GF-D8 (cell line): ENCODE measurements at places on chromosomes 3 and 15.

GRCh38 chr3:48468329-48468731 is 21.8 kb downstream of the ATRIP start:
- DNase-seq, result no peak

DNA sequence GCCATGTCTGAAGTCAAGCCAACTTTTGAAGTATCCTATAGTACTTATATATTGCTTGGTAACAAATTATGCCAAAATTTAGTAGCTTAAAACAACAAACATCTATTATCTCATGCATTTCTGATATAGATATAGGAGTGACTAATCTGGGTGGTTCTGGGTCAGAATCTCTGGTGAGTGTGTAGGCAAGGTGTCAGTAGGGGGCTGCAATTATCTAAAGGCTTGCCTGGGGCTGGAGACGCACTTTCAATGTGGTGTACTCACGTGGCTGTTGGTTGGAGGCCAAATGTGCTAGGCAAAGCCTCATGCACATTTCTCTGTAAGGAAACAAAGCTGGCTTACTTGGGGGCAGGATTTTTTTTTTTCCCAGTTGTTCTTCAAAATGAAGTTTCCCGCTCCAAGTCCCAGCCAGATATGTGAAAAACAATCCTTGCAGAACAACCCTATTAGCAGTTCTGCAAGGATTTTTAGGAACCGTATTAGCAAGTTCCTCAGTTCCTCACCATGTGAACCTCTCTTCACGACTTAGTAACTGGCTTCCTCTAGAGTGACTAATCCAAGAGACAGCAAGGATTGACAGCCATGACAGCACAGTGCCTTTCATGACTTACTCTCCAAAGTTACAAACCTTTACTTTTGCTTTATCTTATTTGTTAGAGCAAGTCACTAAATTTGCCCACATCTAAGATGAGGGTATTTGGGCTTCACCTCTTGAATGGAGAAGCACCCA is 25.8 kb downstream of the GREM1 start:
- no peak for DNase-seq

DNA sequence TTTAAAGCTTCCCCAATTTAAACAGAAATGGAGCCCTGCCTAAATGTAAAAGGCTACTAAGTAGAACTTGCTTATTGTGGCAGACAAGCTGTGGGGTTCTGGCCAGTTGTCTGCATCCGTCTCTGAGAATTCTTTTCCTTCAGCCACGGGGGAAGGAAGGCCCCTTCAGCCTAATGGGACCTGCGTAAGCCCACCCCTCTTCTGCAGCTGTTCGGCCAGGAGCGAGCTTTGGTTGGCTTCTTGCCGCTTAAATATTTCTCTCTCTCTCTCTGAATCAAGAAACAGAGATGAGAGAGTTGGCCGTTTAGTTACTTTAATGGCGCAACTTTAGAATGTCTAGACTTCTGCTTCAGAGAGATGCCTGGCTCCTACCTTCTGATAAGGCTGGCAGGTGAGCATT is 151.7 kb upstream of the PROK2 start:
- DNase-seq, result no peak

DNA sequence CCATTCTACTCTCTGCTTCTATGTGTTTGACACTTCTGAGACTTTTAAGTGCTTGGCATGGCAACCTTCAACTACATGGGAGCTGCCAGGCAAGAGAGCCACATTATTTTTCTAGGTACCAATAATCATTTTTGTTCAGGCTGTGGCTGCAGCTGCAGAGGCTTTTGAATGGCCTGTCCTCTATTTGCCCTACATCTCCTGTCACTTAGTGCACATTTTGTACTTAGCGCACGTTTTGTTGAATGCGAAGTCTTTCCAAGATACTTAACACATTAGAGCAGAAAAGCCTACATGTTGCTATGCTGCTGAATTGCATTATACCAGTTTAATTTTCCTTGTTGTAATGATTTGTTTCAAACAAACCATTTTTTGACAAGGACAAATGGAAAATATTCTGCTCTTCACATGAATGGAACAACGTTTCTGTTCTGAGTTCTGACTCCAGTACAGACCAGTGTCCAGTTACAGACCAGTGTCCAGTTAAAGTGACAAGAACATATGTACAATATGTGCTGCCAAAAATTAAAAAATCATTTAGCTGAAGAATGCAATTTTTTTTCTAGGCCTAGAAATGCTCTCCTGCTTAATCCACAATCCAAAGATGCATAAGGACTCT is 113.9 kb downstream of the ABI3BP start:
- no peak for DNase-seq

DNA sequence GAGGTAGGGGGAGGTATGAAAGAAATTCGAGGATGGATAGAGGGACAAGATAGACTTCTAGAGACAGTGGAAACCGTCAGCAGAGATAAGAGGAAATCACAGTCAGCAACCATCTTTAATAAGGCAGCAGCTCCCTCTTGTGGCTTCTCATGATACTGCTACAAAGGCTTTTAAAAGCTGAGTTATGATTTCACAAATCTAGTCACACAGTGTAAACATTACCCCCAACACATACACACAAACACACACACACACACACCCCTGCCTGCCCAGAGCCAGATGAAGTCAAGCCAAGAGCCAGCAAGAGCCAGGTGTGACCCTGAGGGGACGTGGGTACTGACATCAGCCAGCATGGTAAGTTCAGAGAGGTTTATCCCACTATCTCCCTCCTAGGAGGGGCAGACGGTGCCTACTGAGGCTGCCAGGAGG is 18.9 kb upstream of the TGM5 start:
- no peak for DNase-seq

GRCh38 chr15:95887666-95888390 is 442.7 kb upstream of the NR2F2 start:
- no peak for DNase-seq

GRCh38 chr3:188683032-188683521 is 488.7 kb upstream of the TPRG1 start:
- no peak for DNase-seq

GRCh38 chr3:141109751-141110150 is 58.6 kb downstream of the SPSB4 start:
- DNase-seq, result no peak

- no peak for DNase-seq
Measured at GRCh38 chr15:75050283-75050682, 26.9 kb downstream of the PPCDC start.

GRCh38 chr15:57236561-57237300 is 139.6 kb upstream of the CGNL1 start:
- DNase-seq, result no peak

DNA sequence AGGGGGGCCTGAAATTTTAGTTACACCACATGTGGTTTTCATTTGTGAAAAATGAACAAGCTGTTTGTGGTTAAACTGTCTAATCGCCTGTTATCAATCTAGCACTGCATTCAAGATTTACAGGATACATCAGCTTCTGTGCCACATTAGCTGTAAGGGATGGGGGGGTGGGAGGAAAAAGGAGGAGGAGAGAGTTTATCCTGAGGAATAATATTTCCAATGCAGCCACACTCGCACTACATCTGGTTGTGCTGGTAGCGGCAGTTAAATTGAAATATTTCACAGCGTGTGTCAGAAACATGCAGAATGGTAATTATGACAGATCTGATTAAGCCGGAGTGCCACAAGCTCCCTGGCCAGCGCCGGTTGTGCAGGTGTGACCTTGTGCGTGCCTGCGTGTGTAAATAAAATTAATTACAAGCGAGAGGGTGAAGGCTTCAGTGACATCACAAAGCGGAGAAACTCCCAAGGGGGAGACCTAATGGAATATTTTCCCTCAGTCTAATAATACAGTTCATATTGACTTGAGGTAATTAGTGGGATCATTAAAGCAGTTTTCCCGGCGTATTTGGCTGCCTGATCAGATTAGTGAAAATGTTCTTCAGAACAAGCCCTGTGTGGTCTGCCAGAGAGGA is 55.5 kb downstream of the SATB1 start:
- DNase-seq, result no peak

GRCh38 chr15:42185801-42186200 is 22.3 kb downstream of the VPS39 start:
- DNase-seq, result no peak

GRCh38 chr15:78065284-78065872 is 12.1 kb downstream of the TBC1D2B start:
- peak; percentile 48 for DNase-seq

DNA sequence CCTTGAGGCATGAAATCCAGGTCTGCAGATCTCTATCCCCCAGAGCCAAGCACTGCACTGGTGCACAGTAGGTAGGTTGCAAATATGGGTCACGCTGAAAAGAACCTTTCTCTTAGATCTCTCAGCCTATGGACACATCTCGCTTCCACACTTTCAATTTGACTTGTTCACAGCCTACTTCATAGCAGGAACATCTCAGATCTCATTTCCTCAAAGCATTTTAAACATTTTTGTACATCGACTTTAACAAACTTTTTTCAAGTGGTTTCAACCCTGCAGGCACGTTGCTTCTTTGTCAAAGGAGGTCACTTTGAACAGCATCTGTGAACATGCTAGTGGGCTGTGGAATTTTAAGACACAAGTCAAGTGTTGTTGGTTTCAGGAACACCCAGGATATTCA is 76.0 kb downstream of the SLC12A8 start:
- DNase-seq, result no peak

- no peak for DNase-seq
Measured at GRCh38 chr3:100403362-100404249, 2.3 kb downstream of the LNP1 start.

DNA sequence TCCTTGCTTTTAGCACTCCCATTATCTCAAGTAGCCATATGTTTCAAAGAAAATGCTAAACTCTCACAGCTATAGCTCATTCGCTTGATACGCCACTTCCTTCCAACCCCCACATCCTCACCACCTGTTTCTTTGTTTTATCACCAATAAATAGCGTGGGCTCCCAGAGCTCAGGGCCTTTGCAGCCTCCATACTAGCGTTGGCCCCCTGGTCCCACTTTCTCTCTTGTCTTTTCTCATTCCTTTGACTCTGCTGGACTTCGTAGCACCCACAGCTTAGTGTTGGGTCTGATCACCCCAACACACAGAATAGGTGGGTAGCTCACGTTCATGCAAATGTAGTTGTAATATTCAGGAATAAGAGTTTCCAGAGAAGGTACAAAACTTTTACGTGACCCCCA is 4.1 kb upstream of the GPD1L start:
- no peak for DNase-seq

DNA sequence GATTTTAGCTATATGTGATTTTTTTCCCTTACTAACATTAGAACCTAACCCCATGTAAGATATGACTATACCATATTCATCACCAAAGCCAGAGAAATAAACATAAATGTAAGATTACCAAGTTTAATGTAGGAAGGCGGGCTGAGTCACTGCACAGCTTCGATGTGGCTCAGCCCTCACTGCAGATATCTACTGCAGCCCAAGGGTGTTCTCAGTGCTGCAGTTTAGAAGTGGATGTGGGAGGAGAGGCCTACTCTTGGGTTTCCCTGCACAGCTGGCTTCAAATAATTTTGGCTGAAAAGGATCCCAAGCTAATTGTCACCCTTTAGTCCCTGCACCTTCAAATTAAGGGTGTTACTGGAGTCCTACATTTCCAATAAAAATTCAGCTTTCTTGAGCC is 9.3 kb downstream of the ARPP19 start:
- DNase-seq, result no peak

GRCh38 chr15:62798536-62798935 is 244.0 kb upstream of the TPM1 start:
- DNase-seq, result no peak

DNA sequence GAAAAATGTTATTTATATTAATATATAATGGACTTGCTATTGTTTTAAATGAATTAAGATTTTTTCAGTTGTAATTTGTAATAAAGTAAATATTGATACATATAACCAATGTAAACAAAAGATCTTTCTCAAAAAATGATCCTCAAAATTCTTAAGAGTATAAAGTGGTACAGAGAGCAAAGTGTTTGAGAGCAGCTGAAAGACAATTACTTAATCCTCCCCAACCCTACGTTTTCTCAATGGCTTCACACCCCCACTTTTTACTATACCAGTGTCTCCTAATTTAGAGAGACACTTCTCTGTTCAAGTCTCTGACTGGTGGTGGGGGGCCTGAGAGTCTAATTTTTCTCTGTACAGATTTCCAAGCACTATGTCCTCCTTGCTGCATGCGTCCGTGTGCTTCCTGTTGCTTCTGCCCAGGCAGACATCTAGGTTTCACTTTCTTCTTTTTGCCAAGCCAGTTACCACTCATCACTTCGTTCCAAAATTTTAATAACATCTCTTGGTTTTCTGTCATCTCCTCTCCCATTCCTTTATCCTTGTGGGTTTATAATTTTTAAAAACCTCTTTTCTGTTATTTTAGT is 276.3 kb upstream of the DNAJC19 start:
- no peak for DNase-seq

- DNase-seq, result no peak
Measured at GRCh38 chr3:164486150-164486549, 592.1 kb downstream of the SI start.

- no peak for DNase-seq
Measured at GRCh38 chr3:181279239-181279565, 289.7 kb upstream of the DNAJC19 start.

- no peak for DNase-seq
Measured at GRCh38 chr3:82462977-82463376, 701.5 kb upstream of the GBE1 start.

- no peak for DNase-seq
Measured at GRCh38 chr15:95520511-95520910, 810.0 kb upstream of the NR2F2 start.

GRCh38 chr15:67446449-67446848 is 74.5 kb upstream of the C15orf61 start:
- no peak for DNase-seq

DNA sequence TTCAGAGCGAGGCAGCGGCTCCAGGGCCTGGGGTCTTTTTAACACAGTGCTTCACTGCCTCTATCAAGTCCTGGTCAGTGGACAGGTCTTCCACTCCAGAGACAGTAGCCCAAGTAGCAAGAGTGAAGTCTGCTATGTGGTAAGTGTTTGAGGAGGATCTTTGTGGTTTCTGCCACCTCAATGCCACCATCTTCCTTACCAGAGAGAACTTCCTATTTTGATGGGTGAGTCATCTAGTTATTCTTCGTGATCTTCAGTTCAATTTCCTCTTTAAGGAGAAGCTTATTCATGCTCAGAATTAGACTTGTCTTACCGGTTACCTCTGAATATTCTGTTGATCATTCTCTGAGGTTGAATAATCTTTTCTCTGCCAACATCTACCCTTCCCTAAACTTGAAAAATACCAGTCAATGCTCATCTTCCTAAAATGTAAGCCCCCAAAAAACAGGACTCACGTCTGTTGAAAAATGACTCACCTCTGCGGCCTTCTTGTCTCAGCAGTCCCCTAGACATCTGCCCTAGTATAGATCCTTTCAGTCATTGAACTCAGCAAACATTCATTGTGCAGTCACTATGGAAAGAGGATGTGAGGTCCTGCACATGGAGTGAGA is 32.2 kb upstream of the BCL6 start:
- peak; percentile 58 for DNase-seq

- DNase-seq, result no peak
Measured at GRCh38 chr3:56064684-56065083, 403.6 kb downstream of the ERC2 start.

GRCh38 chr15:41874736-41875135 is 19.1 kb downstream of the SPTBN5 start:
- DNase-seq, result no peak

GRCh38 chr3:126422571-126423091 is 27.9 kb downstream of the CFAP100 start:
- no peak for DNase-seq

- DNase-seq, result no peak
Measured at GRCh38 chr3:57173687-57174086, 8.5 kb upstream of the IL17RD start.
